ENCODE measurements at places on chromosomes 5 and 9. TPM values are rescaled to one million over a fixed set of nuclear protein-coding genes. Genes with fewer than 3 reads are reported as not detected.

DNA sequence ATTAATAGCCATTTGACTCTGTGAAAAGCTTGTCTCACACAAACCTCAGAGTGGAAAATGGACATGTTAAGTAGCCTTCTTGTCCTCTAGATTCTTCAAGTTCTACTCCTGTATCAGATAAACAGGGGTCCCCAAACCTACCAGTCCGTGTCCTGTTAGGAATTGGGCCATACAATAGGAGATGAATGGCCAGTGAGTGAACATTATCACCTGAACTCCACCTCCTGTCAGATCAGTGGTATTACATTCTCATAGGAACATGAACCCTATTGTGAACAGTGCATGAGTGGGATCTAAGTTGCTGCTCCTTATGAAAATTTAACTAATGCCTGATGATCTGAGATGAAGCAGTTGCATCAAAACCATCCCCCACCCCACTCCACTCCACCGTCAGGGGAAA, 136.3 kb downstream of the TMEM232 start:
- DNase-seq, result no peak

- DNase-seq, result no peak
Measured at GRCh38 chr5:173029499-173029921, 26.6 kb upstream of the CREBRF start.

GRCh38 chr9:69861011-69861410, 40.4 kb downstream of the CFAP95 start:
- DNase-seq, result no peak

- DNase-seq, result no peak
Measured at GRCh38 chr5:142316051-142316450, 8.8 kb downstream of the SPRY4 start.

DNA sequence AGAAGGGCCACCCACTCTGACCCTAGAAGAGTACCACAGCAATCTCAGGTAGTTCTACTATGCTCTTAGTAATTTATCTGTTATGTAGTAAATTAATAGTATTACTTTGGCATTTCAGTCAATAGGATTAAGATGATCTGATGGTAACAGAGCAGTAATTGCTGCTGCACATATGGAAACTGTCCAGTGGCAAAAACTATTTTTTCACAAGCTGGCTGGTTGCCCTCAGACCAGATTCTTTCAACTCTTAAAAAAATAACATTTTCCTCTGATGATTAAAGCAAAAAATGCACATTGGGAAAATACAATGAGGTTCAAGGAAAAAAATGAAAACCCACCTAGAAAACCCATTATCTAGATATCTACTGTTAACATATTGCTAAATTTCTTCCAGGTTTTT, 19.7 kb downstream of the GLRA1 start:
- DNase-seq, result no peak

GRCh38 chr5:142590451-142591231, 95.2 kb downstream of the FGF1 start:
- DNase-seq, result no peak

DNA sequence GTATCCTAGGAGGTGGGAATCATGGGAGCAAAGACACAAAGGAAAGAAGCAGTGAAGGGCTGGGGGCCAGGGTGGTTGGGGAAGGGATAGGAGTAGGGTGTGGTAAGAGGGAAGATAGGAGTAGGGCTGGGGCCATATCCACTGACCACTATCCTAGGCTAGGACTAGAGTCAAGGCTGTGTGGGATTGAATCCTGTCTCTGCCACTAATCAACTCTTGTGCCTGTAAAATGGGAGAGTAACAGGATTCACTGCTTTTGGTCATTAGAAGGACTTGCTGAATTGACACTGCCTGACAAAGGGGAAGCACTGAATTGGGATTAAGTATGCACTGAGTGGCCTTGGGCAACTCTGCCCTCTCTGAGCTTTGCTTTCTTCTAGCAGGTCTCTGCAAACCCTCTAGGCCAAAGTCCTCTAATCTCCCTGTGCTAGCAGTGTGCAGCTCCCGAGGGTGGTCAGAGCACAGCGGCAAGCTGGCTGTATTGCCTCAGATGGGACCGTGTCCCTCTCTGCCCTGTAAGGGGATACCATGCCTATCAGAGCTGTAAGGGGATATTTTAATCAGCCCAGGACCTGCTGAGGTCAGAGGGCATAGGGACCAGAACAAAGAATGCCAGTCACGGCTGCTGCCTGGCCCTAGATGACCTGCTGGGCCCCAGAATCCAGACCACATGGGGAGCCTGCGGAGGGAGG, 12.4 kb upstream of the DAB2IP start:
- DNase-seq, result no peak

- no peak for DNase-seq
Measured at GRCh38 chr5:132456296-132456986, 34.1 kb downstream of the IRF1 start.

- no peak for DNase-seq
Measured at GRCh38 chr5:115815693-115816225, 700 bp downstream of the CDO1 start.

DNA sequence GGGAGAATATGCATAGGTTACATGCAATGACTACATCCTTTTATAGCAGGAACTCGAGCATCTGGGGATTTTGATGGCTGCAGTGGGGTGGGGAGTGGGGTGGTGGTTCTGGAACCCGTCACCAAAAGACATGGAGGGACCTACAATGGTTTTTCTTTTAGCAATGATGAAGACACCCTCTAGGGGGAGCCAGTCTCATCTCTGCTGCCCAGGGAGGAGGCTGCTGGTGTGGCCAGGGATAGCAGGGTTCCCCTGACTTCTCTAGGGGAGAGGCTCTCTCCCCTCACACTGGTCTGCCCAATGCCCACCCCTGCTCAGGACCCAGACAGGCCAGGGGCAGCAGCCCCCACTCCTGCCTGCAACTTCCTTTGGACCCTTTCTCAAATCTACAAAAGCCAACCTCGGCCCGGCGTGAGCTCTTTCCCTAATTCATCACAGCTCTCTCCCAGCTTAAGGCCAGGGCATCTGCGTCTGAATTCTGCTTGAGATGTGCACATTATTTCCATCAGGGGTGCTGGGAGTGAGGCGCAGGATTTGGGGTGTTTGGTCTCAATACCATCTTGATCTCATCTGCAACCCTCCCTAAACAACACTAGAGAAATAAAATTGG, 73.6 kb upstream of the RETREG1 start:
- no peak for DNase-seq

GRCh38 chr5:131628990-131629389, 6.0 kb downstream of the RAPGEF6 start:
- DNase-seq, result no peak

DNA sequence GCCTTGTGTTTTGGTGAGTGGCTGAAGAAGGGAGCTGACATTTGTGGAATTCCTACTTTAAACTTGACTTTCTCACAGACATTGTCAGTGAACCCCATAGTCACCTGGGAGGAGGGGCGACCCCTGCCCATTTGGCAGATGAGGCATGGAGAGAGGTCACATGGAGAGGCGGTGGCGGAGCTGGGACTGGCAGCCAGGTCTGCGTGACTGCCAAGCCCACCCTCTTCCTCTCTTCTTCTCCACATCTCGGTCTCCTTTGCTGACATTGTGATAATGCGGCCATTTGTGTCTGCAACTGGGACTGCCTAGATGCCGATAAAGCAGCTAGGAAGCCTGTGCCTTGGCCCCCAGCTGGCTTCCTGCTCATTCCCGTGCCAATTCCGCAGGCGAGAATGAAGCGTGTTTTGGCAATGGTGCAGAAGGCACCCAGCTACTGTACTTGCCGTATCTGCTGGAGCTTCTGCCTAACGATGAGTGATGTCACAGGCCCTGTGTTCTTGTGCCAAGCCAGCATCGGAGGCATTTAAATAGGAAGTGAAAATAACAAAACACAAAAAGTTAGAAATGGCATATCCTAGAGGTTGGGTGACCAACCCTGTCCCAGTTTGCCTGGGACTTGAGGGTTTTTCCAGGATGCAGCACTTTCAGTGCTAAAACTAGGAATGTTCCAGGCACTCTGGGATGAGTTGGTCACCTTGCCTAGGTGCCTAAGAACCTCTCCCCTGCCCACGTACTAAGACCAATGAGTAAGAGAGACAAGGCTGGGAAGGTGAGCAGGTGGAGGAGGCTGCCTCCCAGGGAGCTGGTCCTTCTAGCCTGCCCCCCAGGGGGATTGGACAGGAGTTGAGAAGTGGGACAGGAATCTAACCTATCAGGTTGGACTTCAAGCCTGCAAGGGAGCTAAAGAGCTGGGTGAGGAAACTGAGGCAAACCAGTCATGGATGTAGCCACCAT, 23.6 kb downstream of the OLFML2A start:
- DNase-seq, result no peak

DNA sequence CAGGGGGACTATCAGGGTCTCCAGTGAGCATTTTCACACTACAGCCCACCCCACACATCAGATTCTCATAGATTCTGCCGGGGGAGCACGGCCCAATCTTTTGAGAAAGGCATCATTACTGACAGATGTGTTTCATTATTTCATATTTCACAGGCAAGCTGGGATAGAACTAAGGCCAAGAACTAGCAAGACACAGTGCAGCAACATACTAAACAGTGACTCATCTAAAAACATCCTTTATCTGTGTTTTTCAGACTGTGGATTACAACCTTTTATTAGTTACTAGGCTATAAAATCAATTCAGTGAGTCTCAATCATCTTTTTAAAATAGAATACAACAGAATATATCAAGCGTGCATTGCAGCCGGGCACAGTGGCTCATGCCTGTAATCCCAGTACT, 59.8 kb downstream of the CPLANE1 start:
- no peak for DNase-seq

- DNase-seq, result no peak
Measured at GRCh38 chr5:59333416-59333815, 560.1 kb downstream of the PDE4D start.

The PDLIM4 gene
- total RNA-seq, result 33.9 TPM

The ACSL6 gene
- total RNA-seq, result 0.81 TPM

The C9orf50 gene
- not detected for total RNA-seq

The SLC1A3 gene
- total RNA-seq, result 33.4 TPM

The LECT2 gene
- not detected for total RNA-seq

The DIRAS2 gene
- total RNA-seq, result 3.9 TPM

All from ureter (tissue), 1 donor.